Bone marrow (tissue), 2 donors: ENCODE measurements at places on chromosomes 3 and 15.

GRCh38 chr3:61452535-61453090 is 108.8 kb upstream of the PTPRG start:
- DNase-seq, result no peak

DNA sequence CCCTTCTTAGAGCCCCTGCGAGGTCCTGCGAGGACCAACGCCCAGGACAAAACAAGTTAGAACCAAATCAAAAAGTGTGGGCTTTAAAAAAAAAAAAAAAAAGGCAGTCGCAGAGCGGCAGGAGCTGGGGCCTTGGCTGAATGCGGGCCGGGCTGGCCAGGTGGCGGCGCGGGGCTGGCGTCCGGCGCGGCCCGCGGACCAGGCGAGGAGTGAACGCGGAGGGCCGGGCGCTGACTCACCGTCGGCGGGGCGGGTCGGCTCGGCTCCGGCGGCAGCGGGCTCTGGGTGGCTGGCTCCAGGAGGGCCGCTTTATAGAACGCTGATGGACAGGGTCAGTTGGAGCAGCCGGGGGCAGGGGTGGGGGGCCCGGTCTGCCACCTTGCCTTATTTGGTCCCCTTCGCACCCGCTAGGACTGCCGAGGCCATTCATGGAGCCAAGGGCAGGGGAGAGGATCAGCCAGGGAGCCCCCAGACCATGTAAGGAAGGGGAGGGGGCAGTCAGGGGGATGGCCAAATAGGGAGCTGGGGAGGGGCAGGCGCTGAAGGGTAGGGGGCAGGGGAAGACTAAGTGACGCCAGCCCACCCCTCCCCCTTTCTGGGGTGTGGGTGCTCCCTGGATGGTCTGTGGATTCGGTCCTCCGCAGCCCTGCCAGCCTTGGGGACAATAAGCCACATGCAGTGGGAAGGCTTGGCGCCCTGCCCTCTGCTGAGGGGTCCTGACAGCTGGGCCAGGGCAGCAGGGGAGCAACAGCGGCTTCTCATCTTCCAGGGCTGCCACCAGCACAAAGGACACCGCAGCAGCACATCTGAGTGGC is at the start of gene ACTC1:
Gene ACTC1 (minus strand): TSS at position 283 of the 815 bp plus-strand sequence. CDS start 741 bp downstream, outside the sequence.
- DNase-seq, result no peak

DNA sequence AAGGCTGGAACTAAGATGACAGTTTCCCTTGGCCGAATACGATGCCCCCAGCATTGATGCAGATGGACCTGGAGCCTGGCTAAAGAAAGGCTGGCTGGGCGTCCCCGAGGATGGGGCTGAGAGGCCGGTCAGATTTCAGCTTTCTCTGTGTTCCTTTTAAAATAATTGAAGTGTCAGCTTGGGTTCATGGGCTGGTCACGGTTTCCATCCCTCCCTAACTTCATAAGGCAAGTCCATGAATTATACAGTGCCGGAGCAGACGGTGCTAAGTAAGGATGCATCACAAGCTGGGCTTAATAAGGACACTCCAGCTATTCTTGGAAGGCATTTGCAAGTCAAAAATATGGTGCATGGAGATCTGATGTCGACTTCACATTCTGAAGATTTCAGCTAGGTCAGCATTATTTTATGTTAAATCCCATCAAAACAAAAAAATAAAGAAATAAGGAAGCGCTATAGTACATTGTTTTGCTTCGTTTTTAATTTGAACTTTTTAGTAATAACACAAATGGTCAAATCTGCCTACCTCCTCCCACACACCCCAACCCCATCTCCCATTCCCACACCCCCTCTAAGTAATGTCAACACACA is 220.8 kb downstream of the RPLP1 start:
- DNase-seq, result no peak

DNA sequence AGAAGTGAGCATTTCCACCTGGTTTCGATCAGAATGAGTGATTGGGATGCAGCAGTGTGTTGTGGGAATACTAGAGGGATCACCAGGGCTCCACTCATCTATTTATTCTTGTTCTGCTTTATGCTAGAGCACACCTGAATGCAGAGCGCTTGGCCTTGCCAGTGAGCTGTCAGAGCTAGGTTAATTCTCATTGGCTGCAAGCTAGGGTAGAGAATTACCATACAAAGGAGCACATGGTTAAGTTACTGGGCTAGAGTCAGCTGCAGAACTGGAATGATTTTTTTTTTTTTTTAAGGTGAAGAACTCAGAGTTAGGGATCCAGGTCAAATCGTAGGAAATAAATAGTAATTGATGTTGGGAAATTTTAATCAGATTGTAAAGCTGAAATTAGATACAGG is 8.8 kb downstream of the EIF2AK4 start:
- no peak for DNase-seq

- DNase-seq, result no peak
These were observed 397.4 kb upstream of the AZI2 start for GRCh38 chr3:28745916-28746617.

- DNase-seq, result no peak
These were observed 3.1 kb upstream of the EXOG start for GRCh38 chr3:38493031-38493430.

- DNase-seq, result no peak
These were observed 41.4 kb downstream of the CHSY1 start for GRCh38 chr15:101210466-101210865.

DNA sequence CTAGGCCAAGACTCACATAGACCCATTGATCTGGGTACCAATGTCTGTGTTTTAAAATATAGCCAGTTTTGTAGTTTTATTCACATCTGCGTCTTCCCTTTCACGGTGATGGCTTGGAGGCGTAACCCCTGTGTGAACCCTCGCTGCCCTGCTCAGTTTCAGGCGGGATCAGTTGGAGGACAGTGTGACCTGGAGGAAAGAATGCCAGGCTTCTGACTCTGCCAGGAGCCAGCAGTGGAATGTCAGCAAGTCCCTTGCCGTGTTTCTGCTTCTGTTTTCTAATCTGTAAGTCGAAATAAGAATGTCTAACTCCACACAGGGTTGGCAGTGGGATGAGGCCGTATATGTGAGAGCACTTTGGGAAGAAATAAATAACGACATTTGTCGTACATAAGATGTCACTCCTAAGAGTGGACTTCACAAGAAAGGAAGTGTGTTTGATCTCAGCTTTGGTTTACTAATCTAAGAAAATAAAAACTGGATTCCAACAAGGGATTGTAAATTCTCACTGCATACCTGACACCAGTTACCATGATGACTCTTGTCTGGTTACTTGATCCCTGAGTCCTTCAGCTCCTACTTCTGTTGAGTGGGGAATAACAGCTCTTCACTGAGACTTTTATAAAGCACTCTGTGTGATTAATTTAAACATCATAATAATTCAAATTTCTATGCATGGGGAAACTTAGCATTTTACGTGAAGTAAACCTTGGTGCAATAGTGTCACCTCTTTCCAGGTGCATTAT is 6.3 kb upstream of the CA12 start:
- DNase-seq, result no peak

GRCh38 chr3:69201658-69202057 is 79.3 kb upstream of the LMOD3 start:
- DNase-seq, result no peak

DNA sequence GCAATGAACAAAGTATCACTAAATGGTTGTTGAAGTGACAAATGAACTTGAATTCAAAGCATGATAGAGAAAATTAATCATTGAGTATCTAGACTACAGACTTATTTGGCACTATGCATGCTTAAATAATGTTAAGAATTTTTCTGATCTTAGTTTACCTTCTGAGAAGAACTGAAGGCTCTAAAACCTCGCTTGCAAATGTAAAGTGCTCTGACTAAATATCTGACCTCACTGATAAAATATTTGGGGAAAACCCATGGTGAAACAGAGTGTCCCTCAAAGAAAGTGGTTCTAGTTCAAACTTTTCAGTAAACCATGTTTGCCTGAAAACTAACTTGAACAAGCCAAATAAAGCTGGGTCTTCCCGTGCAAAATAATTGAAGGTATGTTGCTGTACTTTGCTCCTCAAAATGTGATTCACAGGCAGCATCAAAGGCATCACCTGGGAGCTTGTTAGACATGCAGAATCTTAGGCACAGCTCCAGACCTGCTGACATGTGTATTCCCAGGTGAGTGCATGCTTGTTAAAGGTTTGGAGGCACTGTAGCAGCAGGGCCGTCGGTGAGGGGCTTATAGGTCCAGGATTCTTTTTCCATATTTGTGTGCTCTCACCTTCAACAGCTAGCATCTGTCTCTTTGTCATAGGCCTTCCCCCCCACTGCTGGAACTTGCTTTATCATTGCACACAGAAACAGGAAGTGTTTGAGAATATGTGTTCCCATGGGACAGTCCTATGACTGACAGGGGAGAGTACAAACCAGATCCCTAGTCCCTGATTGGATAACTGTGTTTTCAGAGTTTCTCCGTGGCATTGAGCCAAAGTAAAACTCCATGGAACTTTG is 524.2 kb upstream of the LMCD1 start:
- no peak for DNase-seq

DNA sequence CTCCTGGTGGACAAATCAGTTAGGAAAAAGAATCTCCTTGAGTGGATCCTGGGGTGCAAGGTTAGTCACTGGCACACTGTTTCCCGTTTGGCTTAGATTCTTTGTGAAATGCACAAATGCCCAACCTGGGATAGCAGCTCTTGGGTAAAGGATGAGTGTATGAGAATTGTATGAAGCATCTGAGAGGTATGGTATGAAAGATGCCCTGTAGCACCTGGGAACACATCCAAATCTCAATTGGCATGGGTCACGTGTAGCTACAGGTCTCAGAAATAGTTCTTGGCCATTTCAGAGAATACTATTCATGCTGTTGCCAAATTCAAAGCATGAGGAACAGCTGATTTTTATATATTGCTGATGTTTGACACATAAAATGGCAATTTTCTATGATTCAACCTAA is 84.3 kb downstream of the KCNH8 start:
- no peak for DNase-seq

- no peak for DNase-seq
These were observed 577.3 kb upstream of the SEMA6D start for GRCh38 chr15:47139965-47140364.

- DNase-seq, result no peak
These were observed 189.3 kb upstream of the TPM1 start for GRCh38 chr15:62853114-62853840.

DNA sequence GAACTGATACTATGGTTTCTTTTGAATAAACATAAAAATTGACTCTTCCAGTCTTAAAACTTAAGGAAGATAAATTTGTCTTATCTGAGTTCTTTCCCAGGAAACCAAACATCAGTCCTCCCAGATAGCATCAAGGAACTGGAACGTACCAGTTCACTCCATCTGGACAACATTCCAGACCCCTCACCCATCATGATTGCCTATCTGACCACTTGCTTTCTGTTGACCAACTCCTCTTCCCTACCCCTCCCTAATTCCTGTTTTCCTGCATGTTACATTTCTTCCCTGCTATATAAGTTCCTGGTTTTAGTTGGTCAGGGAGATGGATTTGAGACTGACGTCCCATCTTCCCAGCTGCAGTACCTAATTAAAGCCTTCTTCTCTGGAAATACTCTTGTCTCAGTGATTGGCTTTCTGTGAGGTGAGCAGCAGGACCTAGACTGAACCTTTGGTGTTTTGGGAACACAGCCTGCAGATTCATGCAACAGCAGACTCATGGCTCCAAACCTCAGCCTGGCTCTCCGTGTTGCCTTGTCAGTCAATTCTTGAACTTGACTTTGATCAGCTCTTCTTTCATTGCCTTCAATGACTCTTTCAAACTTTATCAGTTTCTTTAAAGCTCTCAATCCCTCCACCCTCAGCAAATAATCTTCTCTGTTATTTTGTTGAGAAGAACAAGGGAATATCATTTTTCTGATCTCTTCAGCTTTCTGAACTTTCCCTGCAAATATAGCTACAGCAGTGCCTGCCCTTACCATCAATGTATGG is 123.6 kb downstream of the RPL22L1 start:
- no peak for DNase-seq

DNA sequence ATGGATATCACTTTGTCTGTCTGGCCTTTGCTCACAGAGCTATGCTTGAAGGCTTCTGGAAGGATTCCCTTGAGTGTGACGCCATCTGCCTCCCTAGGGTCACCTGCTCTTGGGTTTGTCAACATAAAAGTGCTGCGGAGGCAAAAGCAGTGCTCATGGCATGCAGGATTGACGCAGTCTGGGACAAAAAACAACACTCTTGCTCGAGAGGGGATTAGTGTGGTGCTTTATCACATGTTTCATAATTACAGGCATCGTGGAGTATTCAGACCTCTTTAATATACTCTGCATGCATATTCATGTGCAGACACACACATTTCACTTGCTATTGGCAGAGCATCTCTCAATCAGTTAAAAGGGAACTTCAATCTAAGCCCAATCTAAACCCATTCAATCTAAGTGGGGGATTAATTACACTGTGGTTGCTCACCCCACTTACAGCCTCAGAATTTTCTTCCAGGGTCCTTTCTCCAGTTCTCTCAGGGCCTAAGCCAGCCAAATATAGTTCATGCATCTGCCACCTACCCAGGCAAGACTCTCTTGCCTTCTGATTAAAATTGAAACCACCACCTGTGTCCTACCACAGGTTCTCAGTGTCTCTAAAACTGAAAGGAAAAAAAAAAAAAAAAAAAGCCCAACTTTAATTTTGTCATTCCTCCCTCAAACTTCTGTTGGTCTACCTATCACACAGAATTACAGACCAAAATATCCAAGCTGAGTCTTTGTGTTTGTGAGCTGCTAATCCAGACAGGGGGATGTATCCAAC is 75.6 kb downstream of the BFSP2 start:
- no peak for DNase-seq

- no peak for DNase-seq
These were observed 160.5 kb upstream of the ADAMTS9 start for GRCh38 chr3:64848127-64848800.

- DNase-seq, result no peak
These were observed 106.0 kb downstream of the PTPRG start for GRCh38 chr3:61667383-61667782.

- no peak for DNase-seq
These were observed 150.3 kb downstream of the SAMMSON start for GRCh38 chr3:70149714-70150400.

- no peak for DNase-seq
These were observed 136.8 kb downstream of the PGPEP1L start for GRCh38 chr15:98870788-98871187.

DNA sequence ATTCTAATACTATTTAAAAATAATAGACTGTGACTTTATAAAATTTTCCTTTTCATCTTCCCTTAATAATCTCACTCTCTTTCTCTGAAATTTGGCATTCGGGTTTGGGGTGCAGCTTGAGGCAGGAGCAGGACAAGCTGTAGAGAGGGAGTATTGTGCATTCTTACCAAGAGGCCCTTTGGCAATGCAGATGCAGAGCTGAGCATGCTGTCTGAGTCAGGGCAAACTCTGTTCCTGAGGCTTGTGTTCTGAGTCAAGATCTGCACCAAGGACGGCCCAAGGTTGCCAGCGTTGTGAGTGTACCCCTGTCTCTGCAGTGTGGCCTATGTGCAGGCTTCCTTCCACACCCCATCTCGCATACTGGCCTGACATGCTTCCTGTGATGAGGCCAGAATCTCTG is 343.8 kb upstream of the FRG2C start:
- no peak for DNase-seq

GRCh38 chr15:73389971-73390544 is 21.3 kb upstream of the HCN4 start:
- DNase-seq, result no peak
